GM12864 (cell line): ENCODE measurements at places on chromosomes 4 and X.

DNA sequence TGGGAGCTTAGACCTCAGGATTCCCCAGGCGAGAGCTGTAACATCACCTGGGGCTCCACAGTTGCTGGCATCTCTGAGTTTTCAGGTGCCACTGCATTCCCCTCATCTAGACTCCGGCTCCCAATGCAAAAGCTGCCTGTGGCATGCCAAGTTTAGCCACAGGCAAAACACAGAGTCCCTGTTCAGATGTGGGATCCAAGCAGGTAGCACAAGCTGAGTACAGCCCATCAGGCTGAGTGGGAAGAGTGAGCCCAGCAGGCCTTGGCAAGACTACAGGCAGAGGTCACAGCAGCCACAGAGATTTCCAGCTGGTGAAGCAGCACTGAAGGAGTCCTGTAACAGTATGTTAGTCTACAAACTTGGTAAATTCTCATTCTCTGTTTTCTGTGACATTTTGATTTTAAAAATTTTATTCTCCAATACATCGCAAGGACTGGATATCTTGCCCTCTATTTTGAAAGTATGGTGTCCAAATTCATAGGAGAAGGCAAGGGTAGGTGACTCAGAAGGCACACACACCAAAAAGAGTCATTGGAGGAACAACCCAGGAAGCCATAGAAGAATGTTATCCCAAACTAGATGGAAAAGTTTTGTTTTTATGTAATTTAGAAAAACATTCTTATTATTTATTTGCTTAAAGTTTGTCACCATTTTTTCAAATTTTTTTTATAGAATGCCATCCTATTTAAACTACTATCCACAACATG, 13.6 kb upstream of the CXCL2 start:
- no peak for DNase-seq

DNA sequence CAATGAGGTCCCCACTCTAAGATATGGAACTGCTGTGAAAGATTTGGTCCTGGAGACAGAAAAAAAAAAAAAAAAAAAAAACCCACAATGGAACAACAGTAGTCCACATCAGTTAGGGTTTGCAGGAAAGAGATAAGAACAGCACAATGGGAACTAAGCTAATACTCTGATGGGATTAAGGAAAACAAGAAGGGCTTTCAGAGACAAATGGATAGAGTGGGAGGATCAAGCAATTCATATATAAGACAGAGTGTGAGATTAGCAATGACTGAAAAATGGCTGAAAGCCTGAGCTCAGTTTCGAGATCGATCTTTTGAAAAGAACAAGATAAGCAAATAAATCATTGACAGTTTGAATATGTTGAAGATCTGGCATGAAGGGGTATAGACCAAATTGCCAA, 188.4 kb upstream of the TRPC5 start:
- no peak for DNase-seq

DNA sequence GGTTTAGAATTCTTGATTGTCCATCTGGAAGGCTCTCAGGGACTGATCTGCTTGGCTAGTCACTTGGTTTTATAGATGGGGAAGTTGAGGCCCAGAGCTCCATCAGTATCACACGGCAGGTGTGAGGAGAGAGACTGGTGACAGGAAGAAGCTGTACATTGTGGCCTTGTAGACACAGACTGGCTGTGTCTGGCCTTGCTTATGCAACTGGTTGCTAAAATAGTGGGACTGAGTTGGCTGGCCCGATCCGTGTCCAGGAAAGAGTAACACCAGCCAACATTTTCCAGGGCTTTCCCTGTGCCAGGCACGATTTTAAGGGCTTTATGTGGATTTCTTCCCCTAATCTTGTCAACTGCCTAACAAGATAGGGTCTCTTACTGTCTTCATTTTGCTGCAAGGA, 2.8 kb downstream of the TBC1D14 start:
- DNase-seq = no peak

- no peak for DNase-seq
These were observed at the start of gene MGAT4D for GRCh38 chr4:140497747-140498636. TSS of gene MGAT4D (minus strand) at chr4:140498293. CDS start at chr4:140498222, 71 bp downstream.

DNA sequence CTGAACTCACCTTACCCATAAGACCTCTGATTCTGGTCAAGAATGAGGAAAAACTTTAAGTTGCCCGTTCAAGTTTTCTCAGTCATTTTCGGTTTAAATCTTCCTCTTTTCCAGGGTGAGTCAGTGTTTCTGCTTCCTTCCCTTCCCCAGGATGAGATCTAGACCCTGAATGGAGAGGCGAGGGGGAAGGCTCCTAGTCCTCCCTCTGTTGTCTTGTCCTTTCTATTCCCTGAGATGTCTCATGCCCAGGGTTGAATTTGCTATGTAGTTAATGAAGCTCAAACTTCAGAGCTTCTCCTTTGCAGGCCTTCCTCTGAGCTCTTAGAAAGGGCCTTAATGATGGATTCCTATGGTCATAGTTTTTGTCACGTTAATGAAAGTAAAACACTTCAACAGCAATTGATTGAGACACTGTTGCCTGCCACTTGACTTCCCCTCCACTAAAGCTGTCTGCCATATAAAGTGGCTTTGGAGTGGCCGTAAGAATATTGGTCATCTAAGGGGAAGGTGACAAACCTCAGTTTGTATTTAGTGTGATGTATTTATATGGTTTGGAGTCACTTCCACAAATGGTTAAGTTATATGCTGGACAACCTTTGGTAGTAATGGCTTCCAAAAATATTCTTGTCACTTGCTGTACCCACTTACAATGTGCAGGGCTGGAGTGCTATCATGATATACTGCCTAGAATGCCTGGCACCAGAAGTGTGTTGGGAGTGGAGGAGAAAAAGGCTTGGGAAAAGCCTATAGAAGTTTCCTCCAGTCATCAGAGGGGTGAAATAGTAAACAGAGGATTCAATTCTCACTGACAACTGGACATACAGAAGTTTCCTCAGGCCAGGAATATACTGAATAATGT, 24.3 kb upstream of the GPRIN3 start:
- DNase-seq = no peak

- no peak for DNase-seq
These were observed 145.6 kb upstream of the GATB start for GRCh38 chr4:151906438-151906837.

- no peak for DNase-seq
These were observed 9.8 kb upstream of the ANXA5 start for GRCh38 chr4:121706595-121707021.

GRCh38 chrX:12984603-12985319, 9.9 kb downstream of the TMSB4X start:
- DNase-seq = no peak

DNA sequence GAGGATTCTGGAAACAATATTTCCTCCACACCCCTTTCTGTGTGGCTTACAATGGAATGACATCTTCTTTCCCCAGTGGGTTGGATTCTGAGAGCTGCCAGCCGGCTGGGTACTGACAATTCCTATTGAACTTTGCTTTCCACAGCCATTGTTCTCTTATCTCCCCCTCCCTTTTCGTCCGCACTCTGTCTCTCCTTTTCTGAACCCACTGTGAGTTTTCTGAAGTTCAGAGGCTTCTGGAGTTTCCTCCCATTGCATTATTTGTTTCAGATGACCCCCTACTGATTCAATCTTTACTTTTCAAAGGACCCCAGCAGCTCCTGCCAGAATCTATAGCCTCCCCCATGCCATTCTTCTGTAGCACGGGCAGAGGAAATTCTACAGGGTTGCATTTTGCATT, 10.4 kb downstream of the SMPX start:
- DNase-seq = no peak

GRCh38 chrX:40632199-40632598, 9.0 kb downstream of the MPC1L start:
- no peak for DNase-seq

DNA sequence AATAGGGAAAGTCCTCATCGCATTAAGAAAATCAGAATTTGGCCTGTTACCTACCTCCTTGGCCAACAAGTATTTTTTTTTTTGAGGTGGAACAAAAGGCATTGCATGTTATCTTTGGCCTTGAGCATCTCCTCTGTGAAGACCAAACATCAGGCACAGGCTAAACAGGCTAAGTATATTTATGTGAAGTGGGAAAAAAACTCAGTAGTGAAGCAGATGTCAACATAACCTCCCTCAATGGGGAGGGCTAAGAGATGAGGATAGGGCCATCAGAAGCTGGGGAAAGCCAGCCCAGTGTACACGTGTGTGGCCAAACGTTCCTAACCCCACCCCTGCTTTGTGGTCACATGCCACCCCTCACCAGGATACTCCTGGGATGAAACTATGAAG, 102.5 kb downstream of the FNIP2 start:
- no peak for DNase-seq

DNA sequence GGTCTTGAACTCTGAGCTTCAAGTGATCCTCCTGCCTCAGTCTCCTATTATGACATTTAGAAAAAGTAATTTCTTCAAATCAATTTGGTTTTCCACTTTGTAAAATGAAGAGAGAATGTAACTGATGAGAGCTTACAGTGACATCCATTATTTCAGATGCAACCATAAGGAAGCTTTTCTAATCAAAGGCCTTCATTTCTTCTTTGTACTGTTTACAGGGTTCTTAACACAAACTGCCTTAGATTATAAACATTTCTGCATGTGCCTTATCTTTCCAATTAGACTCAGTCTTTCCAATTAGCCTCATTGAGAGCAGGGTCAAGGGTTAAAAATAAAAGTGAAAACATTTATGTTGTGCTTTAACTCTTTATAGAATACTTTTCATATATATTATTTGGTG, 71.8 kb downstream of the WWC2 start:
- DNase-seq = no peak

DNA sequence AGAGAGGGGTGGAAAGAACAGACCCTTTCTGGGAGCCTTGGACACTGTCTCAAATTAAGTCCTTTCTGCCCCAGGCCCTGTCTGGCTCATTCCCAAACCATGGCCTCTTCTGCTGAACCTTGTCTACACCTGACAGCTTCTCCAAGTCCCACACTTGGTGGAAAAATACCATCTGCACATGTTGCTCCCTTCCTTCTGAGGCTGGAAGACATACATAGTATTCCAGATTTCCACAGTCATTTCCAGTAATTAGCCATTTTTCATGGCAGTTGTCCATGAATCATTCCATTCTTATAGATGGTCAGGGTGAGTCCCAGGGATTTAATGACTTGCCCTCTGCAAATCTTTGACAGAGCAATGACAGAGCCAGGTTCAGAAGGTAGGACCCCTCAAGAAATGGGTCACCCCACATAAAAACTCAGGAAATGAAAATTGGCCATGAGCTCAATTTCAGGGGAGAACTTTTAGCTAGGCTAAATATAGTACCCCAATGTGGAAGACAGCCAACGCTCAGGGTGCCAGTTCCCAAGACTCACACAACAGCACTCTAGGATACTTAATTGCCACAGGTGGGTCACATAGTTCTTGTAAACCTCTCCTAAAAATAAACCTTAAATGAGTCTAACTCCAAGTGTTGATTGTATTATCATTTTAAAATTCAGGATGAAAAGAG, 16.2 kb upstream of the DAPP1 start:
- no peak for DNase-seq
